ENCODE measurements at places on chromosomes 11 and 22.

DNA sequence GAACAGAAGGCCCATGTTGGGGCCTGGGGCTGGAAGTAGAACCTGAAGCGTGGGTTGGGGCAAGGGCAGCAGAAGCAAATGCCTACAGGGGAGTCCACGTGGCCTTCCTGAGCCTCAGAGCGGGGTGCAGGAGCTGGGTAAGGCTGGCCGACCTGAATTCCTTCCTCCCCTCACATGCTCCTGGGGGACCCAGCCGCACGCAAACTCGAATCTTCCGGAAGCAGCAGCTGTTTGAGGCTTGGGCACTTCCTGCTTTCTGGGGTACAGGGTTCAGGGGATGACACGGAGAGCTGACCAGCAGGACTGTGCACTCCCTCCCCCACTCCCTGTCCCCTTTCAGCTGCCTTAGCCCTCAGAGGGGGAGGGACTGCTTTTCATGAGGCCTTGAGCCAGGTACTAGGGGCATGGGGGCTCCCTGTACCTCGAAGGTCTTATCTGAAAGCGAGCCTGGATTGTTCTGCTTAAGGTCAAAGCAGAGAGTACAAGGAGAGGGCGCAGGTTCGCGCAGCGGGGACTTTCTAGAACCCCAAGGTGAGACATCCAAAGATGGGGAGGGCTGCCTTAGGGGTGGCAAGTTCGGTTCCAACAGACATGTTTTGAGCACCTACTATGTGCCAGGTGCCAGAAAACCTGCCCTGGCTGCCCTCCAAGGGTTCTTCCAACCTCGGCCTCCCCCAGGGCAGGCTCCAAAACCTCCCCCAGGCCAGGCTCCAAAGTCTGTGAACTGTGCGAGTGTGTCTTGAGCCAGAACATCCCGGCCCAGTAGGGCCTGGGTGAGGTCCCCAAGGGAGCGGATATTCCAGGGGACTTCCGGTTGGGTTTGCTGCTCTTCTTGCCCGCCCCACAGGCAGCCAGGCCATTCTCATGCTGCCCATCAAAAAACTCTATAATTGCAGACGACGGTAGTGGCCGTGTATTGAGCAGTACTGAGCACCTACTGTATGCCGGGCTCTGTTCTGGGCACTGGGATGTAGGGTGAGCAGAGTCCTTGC is 1.7 kb downstream of the NCF4 start:
- DNase-seq: no peak

- DNase-seq: no peak
Measured at GRCh38 chr11:115396533-115396932, 107.7 kb downstream of the CADM1 start.

DNA sequence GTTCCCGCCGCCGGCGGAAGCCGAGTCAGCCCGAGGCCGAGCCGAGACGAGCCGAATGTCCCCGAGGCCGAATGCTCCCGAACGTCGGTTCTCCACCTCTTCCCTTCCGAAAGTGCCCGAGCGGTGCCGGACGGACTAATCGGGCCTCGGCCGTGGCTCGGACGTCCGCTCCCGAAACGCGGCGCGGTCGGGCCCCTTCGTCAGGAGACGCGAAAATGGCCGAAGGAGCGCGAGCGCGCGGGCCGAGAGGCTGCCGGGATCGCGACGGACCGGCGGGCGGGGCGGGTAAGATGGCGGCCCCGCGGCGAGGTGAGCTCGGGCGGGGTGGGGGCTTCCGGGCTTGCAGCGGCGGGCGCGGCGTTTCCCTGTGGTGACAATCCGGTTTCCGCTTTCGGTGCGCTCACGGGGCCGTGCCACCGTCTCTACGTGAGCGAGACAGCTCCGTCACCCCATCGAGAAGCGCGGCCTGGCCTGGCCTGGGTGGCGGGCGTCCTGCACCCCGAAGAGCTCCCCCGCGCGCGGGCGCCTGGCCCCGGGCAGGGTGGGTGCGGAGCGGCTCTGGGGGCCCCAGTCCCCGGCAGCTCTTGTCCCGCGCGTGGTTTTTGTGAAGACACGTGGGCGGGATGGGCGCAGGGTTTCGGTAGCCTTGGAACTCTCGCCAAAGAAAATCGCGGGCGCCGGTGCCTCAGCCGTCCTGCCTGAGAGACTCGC is at the start of gene TMEM80:
Gene TMEM80 (plus strand): TSS at position 279 of the 711 bp plus-strand sequence. CDS start 12 bp downstream, at position 291.
- peak; percentile 99 for DNase-seq

DNA sequence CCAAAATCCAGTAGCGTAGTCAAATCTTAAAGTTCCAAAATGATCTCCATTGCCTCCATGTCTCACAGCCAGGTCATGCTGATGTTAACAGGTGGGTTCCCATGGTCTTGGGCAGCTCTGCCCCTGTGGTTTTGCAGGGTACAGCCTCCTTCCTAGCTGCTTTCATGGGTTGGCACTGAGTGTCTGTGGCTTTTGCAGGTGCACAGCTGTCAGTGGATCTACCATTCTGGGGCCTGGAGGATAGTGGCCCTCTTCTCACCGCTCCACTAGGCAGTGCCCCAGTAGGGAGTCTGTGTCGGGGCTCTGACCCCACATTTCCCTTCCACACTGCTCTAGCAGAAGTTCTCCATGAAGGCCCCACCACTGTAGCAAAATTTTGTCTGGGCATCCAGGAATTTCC is 132.8 kb downstream of the KCNC1 start:
- DNase-seq: no peak

GRCh38 chr22:30047364-30047738 is 32.9 kb upstream of the HORMAD2 start:
- DNase-seq: no peak

Measured in astrocyte of the spinal cord (primary cell).